ENCODE measurements at places on chromosomes 3 and 15.

DNA sequence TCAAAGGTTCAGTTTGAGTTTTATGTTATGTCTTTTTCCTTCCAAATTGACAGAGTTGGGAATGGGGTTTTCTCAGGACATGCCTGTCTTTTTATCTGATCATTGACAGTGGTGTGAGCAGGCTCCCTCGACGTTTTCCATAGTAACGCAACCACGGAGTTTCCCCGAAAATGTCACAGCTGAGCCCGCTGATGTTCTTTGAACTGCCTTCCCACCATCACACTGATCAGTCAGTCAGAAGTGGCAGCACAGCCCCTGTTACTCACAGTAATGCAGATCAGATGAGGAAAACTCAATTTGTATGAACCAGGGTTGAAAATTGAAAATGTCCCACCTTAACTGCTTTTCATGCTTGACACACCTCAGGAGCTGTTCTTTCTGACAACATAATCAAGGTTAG lies 210.4 kb downstream of the NECTIN3 start:
- no peak for DNase-seq

DNA sequence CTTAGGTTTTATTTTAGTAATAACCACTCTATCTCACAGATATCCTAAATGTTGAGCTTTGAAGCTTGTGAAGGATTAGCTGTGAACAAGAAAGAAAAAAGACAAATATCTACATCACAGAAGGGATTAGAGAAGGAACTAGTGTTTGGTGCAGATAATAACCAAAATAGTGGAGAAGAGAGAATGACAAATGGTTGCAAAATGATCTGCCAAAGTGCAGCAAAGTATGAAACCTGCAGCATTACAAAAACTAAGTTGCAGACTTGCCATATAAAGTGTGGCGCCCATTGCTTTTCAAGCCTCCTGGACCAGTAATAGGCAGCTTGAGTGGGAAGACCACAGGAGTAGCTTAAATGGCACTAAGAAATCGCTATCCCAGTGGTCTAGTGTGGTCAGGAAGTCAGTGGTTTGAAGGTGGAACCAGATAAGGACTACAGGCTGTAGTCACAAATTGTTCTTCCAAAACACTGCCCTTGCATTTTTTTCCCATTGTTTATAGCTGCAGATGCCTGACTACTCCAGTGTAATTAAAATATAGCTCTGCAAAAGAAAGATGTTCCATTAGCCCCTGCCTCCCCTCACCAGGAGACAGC lies 20.7 kb downstream of the TPM1 start:
- no peak for DNase-seq

DNA sequence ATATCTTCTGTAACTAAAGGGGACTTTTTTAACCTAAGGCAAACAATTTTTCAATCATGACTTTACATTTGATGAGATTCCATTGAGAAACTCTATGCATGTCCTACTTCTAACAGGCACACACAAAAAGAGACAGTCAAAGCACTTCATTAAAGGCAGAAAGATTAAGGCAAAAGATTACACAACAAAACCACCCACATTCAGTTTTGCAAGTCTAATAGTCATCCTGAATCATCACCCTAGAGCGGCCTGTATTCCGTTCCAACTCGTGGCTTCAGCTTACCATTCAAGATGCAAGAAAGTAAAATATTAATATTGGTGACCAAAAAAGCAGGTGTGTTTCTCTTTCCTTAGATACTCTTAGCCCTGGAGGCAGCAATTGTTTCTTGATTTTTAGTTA lies 205.9 kb downstream of the P3H2 start:
- DNase-seq, result no peak

GRCh38 chr3:78957456-78957855 lies 810.3 kb downstream of the ROBO1 start:
- no peak for DNase-seq

GRCh38 chr15:36766449-36766848 lies 187.0 kb downstream of the CDIN1 start:
- DNase-seq, result no peak
